ENCODE measurements at places on chromosomes 16 and 17.

DNA sequence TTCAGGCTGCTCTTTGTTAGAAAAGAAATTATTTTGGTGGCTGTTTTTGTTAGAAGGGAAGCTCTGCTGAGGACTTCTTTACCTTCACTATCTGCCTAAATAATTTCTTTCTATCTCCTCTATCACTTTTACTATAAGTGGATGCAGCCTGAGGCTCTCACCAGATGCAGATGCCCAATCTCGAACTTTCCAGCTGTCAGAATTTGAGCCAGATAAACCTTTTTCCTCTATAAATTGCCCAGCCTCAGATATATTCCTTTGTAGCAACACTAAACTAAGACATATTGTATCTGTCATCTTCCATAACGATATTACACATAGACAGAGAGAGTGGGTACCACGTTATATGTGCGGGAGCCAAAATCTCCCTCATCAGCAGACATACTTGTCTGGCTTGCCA, 15.7 kb upstream of the CDH8 start:
- no peak for DNase-seq

GRCh38 chr17:66675991-66676371, 158.9 kb upstream of the CACNG5 start:
- DNase-seq = no peak

- DNase-seq = no peak
Observed at GRCh38 chr16:8552487-8553221, 37.7 kb downstream of the TMEM114 start.

DNA sequence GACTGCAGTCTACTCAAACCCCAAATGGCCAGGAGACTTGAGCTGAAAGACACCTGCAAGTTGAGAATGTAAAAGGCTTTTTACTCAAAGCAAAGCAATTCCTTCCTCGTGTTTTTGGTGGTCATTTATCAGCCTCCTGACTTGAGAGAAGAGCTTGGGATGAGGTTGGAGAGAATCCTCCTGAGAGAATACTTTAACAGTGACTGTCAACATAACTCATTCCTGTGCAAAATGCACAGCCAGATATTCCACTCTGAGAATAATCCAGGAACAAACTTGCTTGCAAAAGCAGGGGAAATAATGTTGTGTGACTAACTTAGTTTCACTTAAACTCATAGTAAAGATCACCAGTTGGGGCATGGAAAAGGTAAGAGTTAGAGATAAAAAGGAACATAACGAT, 53.4 kb downstream of the SNTB2 start:
- no peak for DNase-seq

DNA sequence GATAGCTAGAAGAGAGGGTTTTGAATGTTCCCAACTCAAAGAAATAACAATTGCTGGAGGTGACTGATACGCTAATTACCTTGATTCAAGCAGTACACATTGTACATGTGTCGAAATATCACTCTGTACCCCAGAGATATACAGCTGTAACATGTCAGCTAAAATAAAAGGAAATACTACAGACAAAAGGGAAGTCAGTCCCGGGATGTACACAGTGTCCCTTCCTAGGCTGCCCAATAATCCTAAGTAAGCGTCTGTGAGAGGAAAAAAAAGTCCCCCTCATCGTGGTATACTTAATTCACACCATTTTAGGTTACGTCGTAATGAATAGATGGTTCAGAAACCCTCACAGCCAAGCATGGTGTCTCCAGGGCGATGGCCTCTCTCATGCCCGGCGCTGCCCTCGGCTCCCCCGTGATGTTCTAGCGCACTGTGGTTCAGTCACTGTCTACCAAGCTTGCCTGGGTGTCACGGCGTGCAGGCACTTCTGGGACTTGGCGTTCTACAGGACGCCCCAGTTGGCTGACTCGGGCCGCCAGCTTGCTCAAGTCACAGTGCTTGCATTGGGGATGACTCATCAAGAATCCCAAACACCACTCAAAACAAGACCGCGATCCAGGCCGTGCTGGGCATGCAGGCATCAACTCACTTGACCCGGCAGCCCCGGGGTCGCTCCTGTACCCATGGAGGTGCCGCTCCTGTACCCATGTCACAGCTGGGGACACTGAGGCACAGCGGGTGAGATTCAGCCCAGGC, 27.6 kb downstream of the CCDC40 start:
- no peak for DNase-seq

DNA sequence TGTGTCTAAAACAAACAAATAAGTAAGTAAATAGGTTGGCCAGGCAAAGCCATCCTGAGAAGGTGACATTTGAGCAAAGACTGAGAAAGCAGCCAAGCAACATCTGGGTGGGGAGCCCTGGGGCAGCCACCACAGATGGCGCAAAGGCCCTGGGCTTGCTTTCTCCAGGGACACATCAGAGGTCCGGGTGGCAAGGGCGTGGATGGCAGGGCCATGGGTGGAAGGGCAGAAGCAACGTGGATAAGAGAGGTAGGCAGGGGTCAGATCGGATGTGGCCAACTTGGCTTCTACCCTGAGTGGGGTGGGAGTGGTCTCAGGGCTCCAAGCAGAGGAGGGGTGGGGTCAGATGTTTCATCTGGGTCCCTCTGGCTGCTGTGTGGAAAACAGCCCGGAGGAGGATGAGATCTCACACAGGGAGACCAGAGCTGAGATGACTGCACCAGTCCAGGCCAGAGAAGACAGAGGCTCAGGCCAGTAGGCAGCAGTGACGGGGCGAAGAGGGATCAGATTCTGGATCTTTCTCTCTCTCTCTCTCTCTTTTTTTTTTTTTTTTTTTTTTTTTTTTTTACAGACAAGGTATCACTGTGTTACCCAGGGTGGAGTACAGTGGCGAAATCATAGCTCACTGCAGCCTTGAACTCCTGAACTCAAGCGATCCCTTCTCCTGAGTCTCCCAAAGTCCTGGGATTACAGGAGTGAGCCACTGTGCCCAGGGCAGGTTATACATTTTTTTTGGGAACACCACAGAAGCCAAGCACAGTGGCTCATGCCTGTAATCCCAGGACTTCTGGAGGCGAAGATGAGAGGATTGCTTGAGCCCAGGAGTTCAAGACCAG, 6.1 kb upstream of the SPN start:
- no peak for DNase-seq

DNA sequence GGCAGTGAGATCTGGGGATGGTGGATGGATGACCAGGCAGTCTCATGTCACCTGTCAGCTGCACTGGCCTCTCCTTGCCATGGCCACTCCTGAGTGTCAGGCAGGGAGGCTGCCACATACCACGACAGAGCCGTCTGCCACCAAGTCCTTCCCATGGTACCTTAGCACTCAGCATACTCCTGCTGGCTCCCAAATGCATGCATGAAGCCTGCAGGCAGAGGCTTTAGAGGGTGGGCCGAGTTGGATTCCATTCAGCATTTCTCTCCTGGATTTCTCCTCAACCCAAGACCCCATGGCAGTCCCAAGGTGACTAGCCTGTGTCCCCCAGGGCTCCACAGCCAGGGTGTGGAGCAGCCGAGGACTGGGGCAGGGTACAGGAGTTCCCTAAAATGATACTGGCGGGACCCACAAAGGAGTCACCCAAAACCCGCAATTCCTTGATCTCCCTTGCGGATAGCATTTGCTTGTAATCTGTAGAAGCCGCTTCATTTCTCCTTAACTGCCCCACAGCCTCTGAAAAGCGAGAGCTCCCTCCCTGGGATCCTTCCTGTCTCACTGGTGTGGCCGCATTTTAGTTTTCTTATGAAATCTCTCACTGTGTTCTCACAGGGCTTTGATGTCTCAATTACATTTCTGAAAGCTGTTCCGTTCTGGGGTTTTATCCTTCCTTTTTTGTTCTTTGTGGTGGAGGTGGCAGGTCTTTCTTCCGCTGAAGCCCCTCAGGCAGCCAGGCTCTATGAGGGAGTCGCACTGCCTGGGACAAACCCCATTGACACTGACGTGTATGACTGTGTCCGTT, 141.4 kb downstream of the SOCS1 start:
- no peak for DNase-seq

DNA sequence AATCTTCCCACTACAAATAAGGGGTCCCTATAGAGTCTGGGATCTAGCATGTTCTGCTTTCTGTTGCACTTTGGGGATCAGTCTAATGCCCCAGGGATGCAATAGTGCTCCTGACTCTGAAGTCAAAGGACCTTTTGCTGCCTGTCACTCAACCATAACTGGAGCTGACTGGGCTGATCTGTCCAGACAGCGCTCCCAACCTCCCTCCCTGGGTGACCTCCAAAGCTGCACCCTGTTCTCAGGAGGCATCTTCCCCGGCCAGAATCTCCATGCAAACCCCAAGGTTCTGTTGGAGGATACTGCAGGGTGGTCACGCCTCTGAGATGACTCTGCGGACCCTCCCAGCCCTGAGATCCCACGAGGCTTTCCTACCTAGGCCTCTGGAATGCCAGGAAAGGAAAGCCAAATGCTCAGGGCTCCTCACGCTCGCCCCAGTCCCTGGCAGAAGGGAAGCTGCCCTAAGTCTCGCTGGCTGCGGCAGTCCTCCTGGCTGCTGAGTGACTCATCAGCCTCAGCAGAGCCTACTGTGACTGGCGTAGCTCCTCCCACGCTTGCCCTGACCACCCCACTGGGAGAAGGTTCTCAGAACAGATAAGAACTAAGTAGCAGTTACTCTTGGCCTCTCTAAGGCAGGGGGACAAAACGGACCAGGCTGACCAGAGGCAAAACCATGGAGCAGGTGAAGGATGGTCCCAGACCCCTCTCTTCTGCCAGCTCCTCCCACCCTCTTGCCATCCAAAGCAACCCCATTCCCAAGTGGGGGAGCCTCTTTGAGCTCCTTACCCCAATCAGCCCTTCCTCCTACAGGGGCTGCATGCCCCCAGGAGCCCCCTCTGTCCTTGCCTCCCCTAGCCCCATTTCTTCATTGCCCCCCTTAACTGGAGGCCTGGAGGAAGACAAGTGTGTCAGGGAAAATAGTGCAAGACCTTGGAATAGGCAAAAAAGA, 124.1 kb upstream of the TNRC6C start:
- peak; percentile 66 for DNase-seq

DNA sequence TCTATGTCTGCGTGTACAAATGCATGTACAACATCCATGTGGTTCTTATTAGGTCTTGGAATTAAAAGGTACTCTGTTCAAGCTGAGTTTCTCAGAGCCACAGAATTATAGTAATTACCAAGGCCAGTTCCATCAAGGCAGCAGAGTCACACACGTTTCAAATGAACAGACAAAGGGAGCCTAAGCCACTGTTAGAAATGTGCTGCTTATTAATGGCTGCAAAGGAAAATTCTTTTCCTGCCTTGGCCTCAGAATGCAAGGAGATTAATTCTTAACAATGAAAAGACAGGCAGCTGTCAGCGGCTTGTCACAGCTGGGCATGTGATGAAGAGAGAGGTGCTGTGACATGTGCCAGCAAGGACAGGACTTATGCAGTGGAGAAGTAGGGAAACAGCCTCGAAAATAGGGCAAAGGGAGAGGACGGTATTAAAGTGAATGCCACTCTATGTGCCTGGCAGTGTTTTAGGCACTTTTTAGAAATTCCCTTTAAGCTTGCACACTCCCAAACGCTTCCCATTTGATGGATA, 100.1 kb upstream of the CLEC3A start:
- DNase-seq = no peak

DNA sequence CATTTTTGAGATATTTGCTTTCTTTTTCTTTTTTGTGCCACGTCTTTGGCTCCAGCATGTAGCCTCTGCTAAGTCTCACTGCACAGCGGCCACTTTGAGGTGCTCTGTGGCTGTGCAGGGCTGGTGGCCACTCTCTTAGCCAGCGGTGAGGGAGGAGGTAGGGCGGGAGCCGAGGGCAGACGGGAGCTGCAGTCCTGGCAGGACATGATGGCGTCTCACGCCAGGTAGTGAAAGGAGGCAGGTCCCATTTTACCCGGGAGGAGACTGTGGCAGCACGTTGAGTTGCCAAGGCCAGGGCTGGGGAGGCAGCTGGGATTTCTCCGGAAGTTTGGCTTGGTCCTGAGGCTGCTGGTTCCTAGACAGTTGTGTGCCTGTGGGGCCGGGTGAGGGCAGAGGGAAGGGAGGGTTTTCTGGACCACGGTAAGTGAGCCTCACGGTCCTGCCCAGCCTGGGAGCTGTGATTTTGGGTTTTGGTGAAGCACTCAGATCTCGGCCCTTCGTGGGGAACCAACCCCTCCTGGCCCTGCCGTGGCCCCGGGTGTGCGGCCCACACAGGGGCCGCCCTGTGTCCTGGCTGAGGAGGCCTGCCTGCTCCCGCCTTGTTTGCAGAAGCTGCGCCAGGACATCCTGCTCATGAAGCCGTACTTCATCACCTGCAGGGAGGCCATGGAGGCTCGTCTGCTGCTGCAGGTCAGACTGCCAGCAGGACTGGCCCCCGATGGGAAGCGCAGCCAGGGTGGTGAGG, 14.4 kb downstream of the DEF8 start:
- no peak for DNase-seq

- no peak for DNase-seq
Observed at GRCh38 chr17:46831573-46832330, 13.3 kb upstream of the WNT3 start.

- no peak for DNase-seq
Observed at GRCh38 chr17:61575352-61575975, 15.6 kb downstream of the NACA2 start.

- DNase-seq = no peak
Observed at GRCh38 chr17:19381741-19382444, 3.6 kb downstream of the MAPK7 start.

DNA sequence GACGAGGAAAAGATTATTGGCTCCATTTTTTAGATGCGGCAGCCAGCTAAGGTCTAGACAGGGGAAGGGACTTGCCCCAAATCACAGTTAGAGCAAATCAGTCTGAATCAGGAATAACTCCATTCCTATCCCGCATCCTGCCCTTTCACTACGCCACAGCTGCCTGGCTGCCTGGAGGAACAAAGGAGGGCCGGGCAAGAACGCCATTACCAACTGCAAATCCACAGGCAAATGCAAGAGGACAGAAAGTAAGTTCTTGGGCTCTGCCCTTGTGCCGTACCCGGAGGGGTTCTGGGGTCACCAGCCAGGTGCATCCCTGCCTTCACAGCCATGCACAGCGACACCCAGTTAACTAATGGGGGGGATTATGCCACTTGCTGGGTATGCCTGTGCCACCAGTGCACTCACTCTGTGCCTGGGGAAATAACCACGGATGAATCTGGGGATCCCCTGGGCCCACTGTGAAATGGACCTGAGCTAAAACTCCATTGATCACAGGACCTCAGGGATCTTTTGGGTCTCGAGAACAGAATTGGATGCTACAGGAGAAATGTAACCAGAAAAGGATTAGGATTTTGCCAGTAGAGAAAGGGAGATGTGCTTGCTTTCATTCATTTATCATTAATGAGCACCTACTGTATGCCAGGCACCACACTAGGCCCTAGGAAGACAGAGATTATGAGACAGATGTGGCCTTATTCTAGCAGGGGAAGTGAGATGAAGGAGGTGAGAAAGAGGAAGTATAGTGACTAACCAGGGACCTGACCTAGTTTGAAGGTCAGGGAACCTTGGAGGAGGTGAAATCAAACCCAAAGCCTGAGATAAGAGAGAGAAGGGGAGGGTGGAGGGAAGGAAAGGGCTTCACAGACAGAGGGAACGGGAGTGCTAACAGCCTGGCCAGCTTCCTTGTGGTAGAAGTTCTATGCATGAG, 17.7 kb downstream of the BCL7C start:
- peak; percentile 48 for DNase-seq

GRCh38 chr16:10933865-10934264, 8.4 kb downstream of the DEXI start:
- DNase-seq = no peak

- DNase-seq = no peak
Observed at GRCh38 chr17:36717088-36717487, 115.7 kb downstream of the MRM1 start.

- DNase-seq = peak; percentile 44
Observed at GRCh38 chr16:27401768-27402568, at the start of gene IL21R. Gene IL21R, plus strand, starts transcription at chr16:27402174. Its CDS starts 27,898 bp downstream, at chr16:27430072.

GRCh38 chr17:42049834-42050392, 488 bp downstream of the C17orf113 start:
- no peak for DNase-seq

GRCh38 chr17:21330436-21331160, 45.6 kb upstream of the KCNJ12 start:
- DNase-seq = no peak

Measured in GM12891 (cell line).